M059J (cell line): ENCODE measurements at places on chromosomes 11 and 22.

DNA sequence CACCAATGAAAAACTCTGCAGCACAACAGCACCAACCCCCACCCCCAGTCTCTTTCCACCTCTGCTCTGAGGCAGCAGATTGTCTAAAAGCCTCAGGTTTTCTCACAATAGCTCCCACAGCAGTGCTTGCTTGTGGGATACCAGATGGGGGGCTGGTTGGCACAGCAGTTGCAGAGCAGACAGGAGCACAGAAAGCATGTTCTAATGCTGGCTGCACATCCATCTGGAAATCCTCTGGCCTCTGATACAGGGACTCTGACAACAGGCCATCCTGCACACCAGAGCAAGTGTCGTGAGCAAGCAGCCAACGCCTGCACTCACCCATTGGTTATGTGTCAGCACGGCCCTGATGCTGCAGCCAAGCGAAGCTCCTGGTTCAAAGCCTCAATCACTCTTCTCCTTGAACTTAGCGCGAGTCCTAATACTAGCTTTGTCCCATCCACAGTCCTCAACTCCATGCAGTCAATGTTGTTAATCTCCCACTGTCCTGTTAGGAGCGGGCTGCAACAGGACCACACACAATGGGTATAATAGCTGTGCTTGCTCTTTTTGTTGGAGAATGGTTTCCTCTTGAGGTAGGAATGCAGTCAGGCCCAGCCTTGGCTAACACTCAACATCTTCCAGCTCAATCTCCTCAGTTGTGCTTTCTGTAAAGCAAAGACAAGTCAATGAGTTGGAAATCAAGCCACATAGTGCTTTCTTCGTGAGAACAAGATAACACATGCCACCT, 30.3 kb downstream of the VSTM5 start:
- no peak for DNase-seq

- DNase-seq: peak; percentile 6
Observed at GRCh38 chr11:32881286-32881685, 11.3 kb upstream of the QSER1 start.

DNA sequence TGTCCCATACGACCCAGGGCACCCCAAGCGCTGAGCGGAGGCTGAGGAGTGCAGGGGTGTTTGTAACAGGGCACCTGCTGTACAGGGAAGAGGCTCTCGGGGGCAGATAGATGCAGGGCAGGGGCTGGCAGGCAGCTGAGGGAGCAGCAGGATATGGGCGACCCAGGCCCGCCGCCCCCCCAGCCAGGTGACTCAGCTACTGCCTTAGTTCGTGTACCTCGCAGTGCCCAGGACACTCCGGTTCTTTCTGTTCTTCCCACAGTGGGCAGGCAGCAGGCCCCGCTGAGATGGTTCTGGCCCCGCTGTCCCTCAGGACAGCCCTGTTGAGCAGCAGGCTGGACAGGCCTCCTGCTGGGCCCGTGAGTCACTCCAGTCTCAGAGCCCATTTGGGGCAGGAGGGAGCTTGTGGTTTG, 16.2 kb downstream of the PHLDA2 start:
- DNase-seq: peak; percentile 76

DNA sequence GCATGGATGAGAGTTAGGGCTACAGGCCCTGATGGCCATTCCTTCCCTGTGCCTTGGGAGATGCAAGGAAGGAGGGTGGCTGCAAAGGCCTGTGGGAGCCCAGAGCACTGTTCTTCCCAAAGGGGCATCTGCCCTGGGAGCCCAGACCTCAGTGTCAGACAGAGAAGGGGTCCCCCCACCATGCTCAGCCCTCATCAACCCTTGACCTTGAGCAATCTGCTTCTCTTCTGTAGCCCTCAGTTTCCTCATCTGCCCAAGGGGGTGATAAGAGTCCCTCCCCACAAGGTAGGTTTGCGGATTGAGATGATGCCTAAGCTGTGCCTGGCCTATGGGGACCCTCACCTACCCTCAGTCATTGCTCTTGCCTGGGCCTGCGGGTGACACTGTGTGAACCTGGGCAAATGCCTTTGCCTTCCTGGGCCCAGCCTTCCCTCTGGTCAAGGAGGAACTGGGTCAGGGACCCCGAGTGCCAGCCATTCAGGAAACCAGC, 47.5 kb downstream of the IGLL5 start:
- DNase-seq: no peak

DNA sequence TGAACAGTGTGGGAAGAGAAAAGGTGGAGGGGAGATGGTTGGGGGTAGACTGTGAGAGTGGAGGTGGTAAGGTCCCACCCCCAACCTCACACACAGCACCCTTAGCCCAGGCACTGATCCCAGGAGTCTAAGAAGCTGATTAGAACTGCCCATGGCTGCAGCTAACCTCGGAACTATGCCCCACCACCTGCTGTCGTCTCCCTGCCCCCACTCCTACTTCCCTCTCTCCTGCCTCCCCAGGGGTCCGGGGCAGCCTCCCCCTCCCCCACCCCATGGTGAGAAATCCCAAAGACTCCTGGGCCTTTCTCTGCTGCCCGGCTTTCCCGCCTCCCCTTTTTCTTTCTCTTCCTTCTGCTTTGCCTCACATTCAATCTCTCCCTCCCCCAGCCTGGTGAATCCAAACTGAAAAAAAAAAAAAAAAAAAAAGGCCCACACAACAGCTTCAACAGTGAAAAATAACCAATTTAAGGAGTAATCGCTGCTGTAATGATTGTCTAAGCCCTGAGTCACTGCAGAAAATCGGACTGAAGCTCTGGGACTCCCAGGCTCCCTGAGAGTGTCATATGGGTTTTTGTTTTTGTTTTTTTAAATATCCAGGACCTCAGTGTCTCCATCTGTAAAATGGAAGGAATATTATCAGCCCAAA, 9.6 kb upstream of the TP53I11 start:
- DNase-seq: no peak

- DNase-seq: peak; percentile 23
Observed at GRCh38 chr22:47654922-47655491, 892.6 kb downstream of the TBC1D22A start.

DNA sequence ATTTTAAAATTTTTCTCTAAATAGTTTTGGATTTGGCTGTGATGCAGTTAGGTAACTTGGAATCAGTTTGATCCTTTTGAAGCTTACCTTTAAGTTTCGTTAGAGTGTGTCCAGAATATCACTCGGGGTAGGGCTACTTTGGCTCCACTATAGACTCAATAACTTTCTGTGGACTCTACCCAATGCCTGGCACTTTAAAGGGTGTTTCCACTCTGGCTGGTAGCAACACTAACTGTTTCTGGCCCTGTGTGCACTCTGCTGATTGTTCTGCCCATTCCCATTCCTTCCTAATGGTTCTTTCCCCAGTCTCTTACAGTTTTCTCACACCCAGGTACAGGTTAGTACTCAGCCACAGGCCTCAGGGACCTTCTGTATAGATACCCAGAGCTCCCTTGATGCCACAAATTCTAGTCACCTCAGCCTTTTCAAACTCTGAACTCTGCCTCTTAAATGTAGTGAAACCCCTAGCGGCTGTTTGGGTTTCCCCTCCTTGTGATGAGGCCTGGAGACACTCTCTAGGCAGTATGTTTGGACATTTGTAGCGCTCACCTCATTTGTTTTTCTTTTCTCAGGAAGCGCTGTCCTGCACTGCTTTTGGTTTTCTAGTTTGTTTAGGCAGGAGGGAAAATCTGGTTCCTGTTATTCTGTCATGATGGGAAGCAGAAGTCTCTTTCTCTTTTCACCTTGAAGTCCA, 16.8 kb downstream of the CUL5 start:
- no peak for DNase-seq

- no peak for DNase-seq
Observed at GRCh38 chr11:100691896-100692653, 5.0 kb downstream of the ARHGAP42 start.

DNA sequence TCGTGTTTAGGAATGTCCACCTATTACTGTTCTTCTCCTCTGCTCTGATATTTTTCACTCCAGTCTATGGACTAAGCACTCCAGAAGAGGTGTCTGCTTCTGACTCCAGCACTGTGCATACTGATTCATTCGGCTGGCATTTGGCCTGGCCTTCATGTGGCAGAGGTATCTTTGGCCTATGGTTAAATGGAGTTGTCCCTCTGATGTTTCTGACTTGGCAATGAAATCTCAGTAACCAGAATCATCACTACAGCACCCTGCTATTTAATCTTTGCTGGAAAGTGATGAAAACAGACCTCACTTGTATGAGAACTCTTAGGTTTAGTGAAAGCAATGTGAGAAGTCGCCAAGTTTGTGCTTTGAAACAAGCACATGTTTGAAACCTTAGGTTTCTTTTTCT, 155.2 kb downstream of the MAML2 start:
- peak; percentile 97 for DNase-seq

- no peak for DNase-seq
Observed at GRCh38 chr11:134530636-134531326, 118.7 kb upstream of the B3GAT1 start.

- DNase-seq: no peak
Observed at GRCh38 chr22:33391298-33391697, 333.1 kb upstream of the SYN3 start.

- peak; percentile 12 for DNase-seq
Observed at GRCh38 chr11:134544095-134544815, 132.2 kb upstream of the B3GAT1 start.

DNA sequence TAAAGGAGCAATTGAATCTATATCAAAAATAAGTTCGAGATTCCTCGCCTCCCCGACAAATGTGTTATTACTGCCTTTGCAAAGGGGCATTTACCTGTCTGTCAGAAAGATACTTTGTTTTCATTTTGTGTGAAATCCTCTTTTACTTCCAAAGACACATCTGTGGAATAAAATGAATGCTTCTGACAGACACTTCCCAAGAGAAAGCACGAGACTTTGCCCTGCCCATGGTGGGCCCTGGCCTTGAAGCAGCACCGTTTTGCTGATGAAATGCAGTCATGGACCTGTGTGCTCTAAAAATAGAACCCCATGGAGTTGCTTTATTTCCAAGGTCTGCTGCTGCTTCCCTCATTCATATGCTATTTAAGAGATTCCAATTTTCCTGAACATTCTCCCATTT, 85.9 kb upstream of the USP47 start:
- DNase-seq: no peak

GRCh38 chr22:29569011-29569678, 11.8 kb downstream of the NIPSNAP1 start:
- no peak for DNase-seq

DNA sequence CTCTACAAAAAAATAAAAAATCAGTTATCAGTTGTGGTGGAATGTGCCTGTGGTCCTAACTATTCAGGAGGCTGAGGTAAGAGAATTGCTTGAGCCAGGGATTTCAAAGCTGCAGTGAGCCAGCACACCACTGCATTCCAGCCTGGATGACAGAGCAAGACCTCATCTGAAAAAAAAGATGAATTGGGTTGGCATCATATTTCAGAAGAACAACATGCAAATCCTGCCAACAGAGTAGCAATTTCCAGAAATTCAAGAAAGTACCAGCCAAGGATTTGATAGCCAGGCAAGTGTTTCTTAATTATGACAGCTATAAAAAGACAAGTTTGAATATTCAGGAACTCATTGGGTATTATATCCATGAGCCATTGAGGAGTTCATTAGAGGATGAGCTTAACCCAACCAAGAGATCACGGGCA, 75.2 kb downstream of the USP47 start:
- DNase-seq: peak; percentile 79

DNA sequence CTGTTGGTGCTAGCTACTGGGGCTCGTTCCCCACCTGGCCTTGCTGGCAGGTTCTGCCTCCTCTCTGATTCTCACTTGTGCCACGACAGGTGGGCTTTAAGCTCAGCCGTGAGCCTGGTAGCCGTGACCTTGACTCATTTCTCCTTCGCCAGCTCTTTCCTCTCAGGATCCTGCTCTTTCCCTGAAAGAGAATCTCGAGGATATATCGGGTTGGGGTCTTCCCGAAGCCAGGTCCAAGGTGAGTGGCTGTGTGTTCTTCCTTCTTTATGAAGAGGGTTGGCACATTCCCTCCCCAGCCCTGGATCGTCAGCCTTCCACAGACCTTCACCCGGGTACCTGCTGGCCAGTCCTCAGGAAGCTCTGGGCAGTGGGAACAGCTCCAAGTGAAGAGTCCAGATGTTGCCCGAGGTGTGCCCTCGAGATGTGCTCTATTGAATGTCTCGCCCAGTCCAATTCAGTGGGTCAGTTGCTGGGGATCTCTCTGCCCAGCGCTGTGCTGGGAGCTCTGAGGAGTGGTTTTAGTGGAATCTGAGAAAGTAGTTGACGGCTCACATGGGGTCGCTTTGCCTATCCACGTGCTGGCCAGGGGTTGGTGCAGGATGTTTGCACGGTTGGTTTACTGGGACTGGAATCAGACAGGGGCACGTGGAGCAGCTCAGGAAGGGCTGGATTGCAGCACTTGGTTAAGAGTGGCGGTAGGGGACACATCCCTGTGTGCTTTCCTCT, 1.4 kb downstream of the ZNF74 start:
- no peak for DNase-seq

DNA sequence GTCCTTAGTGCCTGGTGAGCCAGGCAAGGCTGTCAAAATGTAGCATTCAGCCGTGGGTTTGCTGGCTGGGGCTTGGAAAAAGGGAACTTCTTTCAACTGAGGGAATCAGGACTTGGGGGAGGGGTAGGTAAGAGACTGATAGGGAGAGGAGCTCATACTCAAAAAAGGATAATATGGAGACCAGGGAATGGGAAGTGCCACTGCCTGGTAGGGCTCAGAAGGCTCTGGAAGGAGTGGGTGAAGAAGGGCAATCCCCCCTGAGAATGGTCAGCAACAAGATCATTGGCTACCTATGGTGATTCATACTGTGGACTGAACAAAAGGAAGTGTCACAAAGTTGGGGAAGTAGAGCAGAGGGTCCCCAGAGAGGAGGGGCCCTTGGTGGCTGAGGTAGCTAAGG, 1.9 kb downstream of the CNGA4 start:
- no peak for DNase-seq

GRCh38 chr11:94895451-94895850, 77.9 kb downstream of the CWC15 start:
- DNase-seq: peak; percentile 54

GRCh38 chr11:29962243-29962642, 54.6 kb downstream of the KCNA4 start:
- DNase-seq: peak; percentile 2

GRCh38 chr11:61611309-61611708, 30.4 kb upstream of the SYT7 start:
- DNase-seq: no peak

DNA sequence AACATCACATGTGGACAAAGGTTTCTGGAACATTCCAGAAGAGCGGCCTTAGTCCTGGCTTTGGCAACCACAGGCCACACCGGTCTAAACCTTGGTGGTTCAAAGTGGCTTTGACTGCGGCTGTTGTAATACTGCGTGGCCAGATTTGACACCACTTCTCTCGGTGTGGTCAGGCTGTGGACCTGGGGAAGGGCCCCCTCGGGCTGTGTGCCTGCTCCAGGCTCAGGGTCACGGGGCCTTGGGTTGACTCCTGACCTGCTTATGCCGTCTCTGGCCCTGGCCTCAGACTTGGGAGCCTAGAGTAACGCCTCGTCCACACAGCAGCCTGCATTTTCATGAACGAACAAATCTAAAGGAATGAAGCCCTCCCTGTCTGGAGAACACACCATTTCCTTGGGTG, 118.0 kb downstream of the PHF21B start:
- no peak for DNase-seq
